ENCODE measurements at places on chromosomes 7 and 10.

GRCh38 chr7:67463983-67464382 lies 467.4 kb downstream of the TYW1 start:
- DNase-seq, result peak; percentile 64

DNA sequence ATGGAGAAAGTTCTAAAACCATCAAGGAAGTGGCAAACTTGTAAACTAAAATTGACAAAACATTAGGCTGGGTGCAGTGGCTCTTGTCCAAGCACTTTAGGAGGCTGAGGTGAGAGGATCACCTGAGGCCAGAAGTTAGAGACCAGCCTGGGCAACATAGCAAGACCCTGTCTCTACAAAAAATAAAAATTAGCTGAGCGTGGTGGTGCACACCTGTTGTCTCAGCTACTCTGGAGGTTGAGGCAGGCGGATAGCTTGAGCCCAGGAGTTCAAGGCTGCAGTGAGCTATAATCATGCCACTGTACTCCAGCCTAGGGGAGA lies 29.4 kb upstream of the HNRNPH3 start:
- no peak for DNase-seq

- no peak for DNase-seq
These were observed 64.2 kb downstream of the PRLHR start for GRCh38 chr10:118531105-118531852.

- DNase-seq, result no peak
These were observed 4.7 kb downstream of the DNAH11 start for GRCh38 chr7:21547501-21547900.

DNA sequence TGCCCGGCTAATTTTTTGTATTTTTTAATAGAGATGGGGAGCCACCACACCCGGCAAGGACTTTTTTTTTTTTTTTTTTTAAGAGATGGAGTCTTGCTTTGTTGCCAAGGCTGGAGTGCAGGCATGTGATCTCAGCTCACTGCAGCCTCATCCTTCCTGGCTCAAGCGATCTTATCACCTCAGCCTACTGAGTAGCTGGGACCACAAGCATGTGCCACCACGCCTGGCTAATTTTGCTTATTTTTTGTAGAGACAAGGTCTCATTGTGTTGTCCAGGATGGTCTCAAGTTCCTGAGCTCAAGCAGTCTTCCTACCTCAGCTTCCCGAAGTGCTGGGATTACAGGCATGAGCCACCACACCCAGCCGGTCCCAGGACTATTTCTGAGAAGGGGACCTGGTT lies 9.3 kb upstream of the MCU start:
- no peak for DNase-seq

DNA sequence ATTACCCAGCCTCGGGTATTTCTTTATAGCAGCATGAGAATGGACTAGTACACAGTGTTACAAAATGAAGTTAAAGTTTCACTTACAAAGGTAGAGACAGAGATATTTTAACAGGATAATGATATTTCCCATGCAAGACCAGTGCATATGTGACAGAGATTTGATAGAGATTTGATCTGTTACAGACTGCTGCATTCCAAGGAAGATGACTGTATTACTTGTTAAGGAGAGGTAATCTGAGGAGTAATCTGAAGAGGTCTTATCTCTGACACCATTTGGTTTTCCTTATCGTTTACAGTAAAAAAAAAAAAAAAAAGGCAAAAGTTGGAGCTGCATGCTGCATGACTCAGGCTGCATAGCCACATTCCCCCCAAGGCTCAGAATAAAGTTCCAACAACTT lies 289.6 kb downstream of the POM121L12 start:
- DNase-seq, result no peak

GRCh38 chr10:62049624-62050345 lies 148.3 kb downstream of the ARID5B start:
- no peak for DNase-seq

DNA sequence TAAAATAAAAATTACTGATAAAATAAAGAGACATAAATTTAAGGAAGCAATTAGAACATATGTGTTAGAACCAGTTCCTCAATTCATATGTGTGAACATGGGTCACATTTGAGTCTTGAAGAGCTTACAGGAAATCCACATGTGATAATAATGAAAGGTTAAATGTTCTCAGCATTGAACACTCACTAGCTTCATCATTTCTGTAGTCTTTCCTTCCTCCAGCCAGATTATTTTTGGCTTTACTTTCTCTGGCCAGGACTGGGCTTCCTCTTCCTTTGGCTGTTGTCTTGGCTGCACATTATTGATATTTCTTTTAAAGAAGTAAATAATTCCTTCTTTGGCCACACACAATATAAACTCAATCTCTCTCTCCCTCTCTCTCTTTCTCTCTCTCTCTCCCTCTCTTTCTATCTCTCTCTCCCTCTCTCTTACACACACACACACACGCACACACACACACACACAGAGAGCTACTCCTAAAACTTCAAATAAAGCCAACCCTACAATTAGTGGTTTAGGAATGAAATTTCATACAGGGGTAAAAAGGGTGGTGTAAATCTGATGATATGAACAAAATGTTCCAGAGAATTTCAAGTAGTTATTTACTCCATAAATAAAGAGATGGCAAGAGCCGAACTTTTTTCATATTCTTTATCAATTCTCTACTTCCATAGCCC lies 171.2 kb downstream of the REEP3 start:
- DNase-seq, result no peak
